Femur (tissue), 1 donor: ENCODE measurements at places on chromosomes 16 and 17.

DNA sequence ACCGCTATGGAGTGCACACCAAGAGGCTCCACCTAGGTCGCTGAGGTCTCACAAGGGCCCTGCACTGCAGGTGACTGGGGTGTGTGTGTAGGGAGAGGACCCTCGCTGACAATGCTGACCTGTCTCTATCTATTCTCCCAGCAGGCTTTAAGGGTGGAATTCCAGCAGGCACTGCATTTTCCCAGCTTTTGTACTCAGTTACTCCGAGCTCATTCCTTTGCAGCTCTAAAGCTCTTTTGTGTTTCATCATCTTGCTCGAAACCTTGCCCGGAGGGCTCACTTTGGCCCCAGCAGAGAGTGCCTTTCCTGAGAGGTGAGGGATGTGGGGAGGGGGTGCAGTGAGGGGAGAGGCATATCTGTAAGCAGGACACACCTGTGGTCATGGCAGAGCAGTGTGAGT lies 39.3 kb downstream of the SMPD3 start:
- DNase-seq, result no peak

- no peak for DNase-seq
Measured at GRCh38 chr16:16175296-16175695, 48.0 kb downstream of the ABCC6 start.

GRCh38 chr17:53012364-53012763 lies 810.4 kb upstream of the KIF2B start:
- no peak for DNase-seq

DNA sequence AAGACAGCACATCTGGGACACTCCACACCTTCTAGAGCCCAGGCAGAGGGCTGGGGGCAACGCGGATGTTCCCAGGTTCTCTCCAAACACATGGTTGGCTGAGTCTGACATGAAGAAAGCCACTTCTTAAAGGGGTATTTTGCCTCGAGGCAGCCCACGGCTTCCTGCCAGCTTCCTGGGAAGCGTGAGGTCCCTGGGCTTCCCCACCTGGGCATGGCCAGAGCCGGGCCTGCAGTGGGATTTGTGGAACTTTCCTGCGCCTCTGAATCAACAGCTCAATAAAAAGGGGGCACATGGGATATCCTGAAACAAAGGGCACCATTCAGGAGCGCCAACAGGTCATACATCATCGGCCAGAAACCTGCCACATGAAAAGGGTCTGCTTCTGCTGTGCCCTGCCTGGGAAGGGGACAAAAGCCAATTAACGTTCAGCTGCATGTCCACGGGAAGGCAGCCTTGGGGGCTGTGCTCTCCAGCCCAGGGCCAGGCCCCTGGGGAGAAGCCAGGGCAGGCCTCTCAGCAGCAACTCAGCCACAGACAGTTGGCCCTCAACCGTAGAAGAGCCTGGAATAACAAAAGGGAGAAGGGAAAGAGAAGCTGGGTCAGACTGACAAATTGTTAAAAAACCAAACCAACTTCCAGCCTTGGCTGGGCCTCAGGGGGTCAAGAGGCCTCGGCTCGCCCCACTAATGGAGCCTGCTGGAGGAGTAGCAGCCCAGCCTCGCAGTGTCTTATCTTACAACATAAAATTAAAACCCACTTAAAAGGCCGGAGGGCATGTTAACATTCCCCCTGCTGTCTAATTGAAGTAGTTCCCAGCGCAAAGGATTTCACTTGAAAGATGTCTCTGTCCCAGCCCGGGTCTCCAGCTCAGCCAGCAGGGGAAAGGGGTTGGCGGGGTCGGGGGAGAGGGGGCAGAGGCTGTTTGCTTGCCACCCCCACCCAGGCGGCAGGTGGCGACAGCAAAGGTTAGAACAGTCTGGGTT lies 34.2 kb downstream of the TBX4 start:
- DNase-seq, result no peak

DNA sequence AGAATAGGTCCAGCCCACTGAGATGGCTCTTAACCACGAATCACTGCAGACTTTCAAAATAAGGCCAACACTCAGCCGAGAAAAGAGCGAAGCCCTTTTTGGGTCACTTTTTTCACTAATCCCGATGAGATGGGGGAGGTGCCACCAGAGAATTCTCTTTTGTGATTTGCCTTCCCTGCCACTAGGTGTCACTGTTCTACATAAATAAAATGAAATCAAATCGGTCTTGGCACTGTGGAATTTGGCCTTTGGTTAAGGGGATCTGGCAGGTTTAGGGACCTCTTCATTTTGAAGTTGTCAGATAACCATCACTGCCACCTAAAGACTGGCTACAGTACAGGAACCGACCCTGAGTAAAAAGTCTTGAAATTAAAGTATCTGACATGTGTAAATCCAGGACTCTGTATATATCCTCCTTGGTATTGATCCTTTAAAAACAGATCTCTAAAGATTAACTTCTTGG lies 147.0 kb downstream of the HS3ST4 start:
- peak; percentile 35 for DNase-seq

DNA sequence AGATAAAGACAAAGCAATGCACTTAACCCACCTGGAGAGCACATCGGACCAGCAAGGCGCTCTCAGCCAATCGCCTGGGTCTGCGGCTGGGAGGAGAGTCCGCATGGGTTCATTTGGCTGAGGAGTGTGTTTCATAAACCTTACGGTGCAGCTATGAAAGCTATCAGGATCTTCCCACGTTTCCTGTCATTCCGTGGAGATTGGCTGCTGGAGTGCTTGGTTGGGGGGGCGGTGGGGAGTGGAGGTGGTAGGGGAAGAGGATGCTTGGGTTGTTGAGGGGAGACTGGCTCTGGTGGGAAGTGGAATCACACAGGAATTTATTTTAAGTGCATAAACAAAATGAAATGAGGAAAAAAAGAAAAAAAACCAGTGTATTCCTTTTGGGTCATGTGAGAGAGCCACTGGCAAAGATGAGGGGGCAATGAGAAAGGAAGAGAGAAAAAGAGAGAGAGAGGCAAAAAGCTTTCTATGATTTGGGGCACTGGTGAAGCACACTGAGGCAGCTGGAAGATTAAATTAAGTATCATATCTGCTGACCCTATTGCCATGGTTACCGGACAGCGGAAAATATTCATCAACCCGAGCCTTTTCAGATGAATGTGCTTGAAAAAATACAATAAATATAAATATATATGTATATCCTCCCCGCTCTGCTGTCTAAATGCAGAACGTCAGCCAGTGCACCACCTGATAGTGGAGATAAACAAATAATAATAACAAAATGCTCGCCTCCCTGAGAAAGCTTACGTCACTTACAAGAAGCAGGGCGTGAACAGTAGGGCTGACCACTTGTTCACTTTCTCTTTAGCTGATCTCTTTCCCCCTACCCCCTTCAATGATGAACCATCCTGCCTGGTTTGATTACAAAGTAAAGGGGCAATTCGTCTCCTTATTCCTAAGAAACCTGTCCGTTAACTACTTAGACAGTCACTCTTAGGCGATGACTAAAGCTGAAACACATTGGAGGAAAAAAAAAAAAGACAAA lies 457.0 kb upstream of the ZFHX3 start:
- DNase-seq, result no peak

DNA sequence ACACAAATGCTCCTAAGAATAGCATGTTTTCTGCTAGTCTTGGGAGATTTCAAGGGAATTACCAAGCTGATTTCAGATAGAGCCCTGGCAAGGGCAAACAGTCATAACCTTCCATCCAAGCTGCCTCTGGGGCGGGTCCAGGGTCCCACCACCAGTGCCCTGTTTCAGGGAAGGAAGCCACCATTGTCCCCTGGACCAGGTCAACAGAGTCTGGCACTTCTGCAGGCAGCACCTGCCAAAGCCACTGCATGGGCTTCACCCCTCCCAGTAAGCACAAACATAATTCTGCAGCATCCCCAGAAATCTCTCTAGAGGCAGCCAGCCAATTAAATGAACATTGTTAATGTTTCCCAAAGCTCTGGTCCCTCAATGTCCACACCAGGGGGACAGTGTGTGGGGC lies 143.0 kb downstream of the SALL1 start:
- DNase-seq, result no peak

DNA sequence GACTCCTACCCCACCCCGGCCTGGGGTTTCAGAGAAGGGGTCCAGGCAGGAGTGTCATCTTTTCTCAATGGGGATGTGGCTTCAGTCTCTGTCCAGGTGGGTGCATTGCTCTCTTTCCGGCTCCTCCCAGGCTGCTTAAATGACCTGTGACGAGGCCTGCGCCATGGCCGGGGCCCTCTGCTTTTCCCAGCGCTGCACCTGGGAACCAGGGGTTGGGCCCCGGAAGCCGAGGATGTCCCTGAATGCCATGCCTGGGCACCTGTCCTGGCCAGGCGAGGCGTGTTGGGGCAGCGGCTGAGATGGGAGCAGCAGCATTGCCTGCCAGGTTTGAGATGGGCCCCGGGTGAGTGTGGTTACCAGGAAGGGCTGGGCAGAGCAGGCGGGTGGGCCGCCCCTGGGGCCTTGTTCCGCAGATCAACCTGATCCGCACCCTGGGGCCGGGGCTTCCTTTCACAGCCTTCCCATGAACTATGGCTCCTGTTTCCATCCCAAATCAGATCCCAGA lies 147.4 kb downstream of the SEC14L1 start:
- no peak for DNase-seq

GRCh38 chr17:70074956-70075355 lies at the start of gene KCNJ16:
Gene KCNJ16 (plus strand): TSS chr17:70075225. CDS start chr17:70132088, 56,863 bp downstream.
- DNase-seq, result no peak

GRCh38 chr16:66741169-66741900 lies 10.1 kb downstream of the DYNC1LI2 start:
- DNase-seq, result peak; percentile 94

DNA sequence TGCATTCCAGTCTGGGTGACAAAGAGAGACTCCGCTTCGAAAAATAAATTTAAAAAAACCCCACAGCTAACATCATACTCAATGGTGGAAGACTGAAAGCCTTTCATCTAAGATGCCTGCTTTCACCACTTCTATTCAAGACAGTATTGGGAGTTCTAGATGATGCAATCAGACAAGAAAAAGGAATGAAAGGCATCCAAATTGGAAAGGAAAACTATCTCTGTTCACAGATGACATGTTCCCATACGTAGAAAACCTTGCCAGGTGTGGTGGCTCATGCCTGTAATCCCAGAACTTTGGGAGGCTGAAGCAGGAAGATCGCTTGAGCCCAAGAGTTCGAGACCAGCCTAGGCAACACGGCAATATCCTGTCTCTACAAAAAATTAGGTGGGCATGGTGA lies 31.1 kb downstream of the RANBP10 start:
- no peak for DNase-seq
